ENCODE measurements at places on chromosomes 1 and 21. TPM values are rescaled to one million over a fixed set of nuclear protein-coding genes. Genes with fewer than 3 reads are reported as not detected.
A peak's percentile ranks its signal among the peaks of the same experiment; 100 is the strongest.

The OR2G6 gene
- total RNA-seq = not detected

DNA sequence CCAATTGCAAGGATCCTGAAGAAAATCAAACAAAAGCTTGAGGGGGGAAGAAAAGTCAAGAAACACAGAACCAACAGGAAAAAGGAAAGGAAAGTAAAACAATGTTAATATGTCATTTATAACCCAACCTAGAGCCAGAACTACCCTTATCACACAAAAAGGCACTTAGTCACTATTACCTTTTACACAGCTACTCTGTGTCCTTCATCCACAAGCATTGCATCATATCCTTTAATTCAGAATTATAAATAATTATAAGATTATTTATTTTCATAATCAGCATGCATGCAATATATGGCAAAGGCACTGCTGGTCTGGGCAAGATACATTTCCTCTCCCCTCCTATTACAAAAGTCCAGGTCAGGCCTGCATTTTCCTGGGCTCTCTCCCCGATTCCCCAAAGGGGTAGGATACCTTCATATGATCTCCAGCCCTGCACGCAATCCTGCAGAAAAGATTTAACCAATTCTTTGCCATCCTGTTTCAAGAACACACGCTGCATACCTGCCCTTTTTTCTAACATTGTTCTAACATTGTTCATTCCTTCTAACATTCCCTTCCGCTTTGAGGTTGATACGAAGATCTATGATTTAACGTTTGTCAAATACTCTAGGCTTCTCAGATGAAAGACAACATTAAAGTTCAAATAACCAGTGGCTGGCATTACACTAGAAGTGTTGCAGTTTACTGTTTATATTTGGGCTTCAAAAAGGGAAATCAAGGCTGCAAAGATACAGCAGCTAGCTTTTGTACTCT is 4.3 kb downstream of the PTPN14 start:
- no peaks in the 10 kb centered on the region for H3K36me3 ChIP-seq
- no peaks in the 10 kb centered on the region for H3K27me3 ChIP-seq
- peaks cover 66% of the 10 kb centered on the region for H3K4me1 ChIP-seq
- no peak overlapping the region for H3K4me3 ChIP-seq
- peak overlapping the region; percentile 29 for H3K27ac ChIP-seq

The S100A7A gene
- total RNA-seq = not detected

GRCh38 chr1:246947255-246947654 is 15.5 kb upstream of the AHCTF1 start:
- H3K4me3 ChIP-seq = no peak overlapping the region
- no peaks in the 10 kb centered on the region for H3K36me3 ChIP-seq
- H3K27me3 ChIP-seq = no peaks in the 10 kb centered on the region
- H3K4me1 ChIP-seq = peaks cover 19% of the 10 kb centered on the region
- H3K27ac ChIP-seq = peak overlapping the region; percentile 50
- peak; percentile 60 for DNase-seq

DNA sequence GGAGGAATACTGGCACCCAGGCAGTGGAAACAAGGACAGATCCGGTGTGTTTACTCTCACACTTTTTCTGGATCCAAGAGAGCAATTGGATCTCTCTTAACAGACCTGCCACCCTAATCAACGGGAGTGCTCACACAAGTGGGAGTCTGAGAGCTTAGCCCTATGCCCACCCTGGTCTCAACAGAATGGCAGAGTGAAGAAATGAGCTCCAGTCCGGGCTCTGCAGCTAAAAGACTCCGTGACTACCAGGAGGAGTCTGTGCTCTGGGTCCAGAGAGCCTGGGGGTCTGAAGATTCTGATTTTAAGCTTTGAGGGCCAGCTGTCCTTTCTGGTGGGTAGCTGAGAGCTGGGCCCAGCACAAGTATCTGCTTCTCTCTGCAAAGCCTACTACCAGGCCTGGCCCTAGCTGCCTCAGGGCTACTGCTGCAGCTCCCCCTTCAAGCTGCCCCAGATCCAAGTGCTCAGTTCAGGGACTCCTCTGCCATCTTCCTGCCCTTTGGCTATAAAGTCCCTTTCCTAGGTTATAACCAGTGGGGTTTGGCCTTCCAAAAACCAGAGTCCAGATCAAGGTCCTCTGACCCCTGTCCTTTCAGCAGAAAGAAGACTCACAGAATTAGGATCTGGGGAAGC is 3.9 kb downstream of the S100A9 start:
- no peak for DNase-seq
- no peak overlapping the region for H3K27ac ChIP-seq
- H3K27me3 ChIP-seq = no peaks in the 10 kb centered on the region
- H3K36me3 ChIP-seq = no peaks in the 10 kb centered on the region

The NUAK2 gene
- 0.54 TPM for total RNA-seq

The APCS gene
- total RNA-seq = not detected

GRCh38 chr1:18155881-18156385 is 48.3 kb downstream of the IGSF21 start:
- peaks cover 33% of the 10 kb centered on the region for H3K27me3 ChIP-seq
- H3K27ac ChIP-seq = no peak overlapping the region
- H3K36me3 ChIP-seq = no peaks in the 10 kb centered on the region

The CLDN17 gene
- total RNA-seq = not detected

DNA sequence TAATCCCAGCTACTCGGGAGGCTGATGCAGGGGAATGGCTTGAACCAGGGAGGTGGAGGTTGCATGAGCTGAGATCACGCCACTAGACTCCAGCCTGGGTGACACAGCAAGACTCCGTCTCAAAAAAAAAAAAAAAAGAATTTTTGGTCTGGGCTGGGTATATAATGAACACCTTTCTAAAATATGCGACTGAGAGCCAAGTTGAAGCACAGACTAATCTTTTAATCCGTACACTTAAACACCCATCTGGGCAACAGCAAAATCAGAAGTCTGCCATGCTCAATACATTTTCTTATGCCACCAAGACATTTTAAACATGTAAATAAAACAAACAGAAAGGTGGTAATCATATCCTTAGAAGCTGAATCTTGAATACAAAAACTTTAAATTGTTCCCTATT is 31.6 kb upstream of the ABCB10 start:
- no peak overlapping the region for H3K4me3 ChIP-seq
- no peaks in the 10 kb centered on the region for H3K27me3 ChIP-seq
- DNase-seq = no peak
- no peaks in the 10 kb centered on the region for H3K4me1 ChIP-seq
- no peaks in the 10 kb centered on the region for H3K36me3 ChIP-seq

GRCh38 chr21:30478004-30478403 is 2.2 kb downstream of the KRTAP19-1 start:
- H3K27ac ChIP-seq = no peak overlapping the region
- no peaks in the 10 kb centered on the region for H3K36me3 ChIP-seq
- H3K4me3 ChIP-seq = no peak overlapping the region

The FAM151A gene
- 1.1 TPM for total RNA-seq

DNA sequence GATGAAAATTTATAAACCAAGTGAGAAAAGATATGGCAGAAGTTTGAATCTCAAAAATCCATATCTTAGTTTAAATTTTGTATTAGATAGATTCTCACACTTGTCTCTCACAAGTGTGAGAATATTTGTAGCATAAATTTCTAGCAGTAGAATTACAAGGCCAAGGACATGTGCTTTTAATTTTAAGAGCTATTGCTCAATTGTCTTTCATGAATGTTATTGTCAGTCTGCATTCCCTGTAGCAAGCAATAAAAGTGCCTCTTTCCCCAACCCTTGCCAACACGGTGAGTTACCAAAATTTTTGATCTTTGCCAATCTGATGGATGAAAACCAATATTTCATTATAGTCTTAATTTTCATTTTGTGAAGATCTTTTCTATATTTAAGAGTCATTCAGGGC is 64.0 kb downstream of the CTH start:
- H3K4me3 ChIP-seq = no peak overlapping the region
- H3K27ac ChIP-seq = no peak overlapping the region
- no peaks in the 10 kb centered on the region for H3K36me3 ChIP-seq
- no peaks in the 10 kb centered on the region for H3K4me1 ChIP-seq

GRCh38 chr1:101153692-101154091 is 83.1 kb upstream of the S1PR1 start:
- DNase-seq = no peak
- peaks cover 30% of the 10 kb centered on the region for H3K4me1 ChIP-seq
- H3K36me3 ChIP-seq = no peaks in the 10 kb centered on the region
- H3K27me3 ChIP-seq = no peaks in the 10 kb centered on the region

- H3K27me3 ChIP-seq = no peaks in the 10 kb centered on the region
- peaks cover 8% of the 10 kb centered on the region for H3K4me1 ChIP-seq
- H3K4me3 ChIP-seq = no peak overlapping the region
These were observed 70.0 kb upstream of the TENT5C start for GRCh38 chr1:117535821-117536220.

DNA sequence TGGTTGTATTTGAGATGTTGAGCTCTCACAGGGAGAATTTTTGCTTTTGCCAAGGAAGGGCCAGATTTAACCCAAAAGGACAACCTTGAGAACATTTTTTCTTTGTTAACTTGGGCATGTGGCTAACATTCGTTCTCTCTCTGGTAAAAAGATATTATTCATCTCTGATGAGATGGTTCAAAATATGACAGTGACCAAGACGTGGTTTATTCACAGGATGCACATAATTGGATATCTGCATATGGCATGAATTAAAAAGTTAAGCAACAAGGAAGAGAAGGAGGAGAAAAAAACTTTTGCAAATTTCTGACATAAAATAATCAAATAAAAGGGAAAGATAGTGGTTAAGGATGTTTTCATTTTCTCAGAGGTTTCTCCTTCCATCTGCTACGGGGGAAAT is 43.1 kb upstream of the BCL10 start:
- peaks cover 50% of the 10 kb centered on the region for H3K4me1 ChIP-seq

DNA sequence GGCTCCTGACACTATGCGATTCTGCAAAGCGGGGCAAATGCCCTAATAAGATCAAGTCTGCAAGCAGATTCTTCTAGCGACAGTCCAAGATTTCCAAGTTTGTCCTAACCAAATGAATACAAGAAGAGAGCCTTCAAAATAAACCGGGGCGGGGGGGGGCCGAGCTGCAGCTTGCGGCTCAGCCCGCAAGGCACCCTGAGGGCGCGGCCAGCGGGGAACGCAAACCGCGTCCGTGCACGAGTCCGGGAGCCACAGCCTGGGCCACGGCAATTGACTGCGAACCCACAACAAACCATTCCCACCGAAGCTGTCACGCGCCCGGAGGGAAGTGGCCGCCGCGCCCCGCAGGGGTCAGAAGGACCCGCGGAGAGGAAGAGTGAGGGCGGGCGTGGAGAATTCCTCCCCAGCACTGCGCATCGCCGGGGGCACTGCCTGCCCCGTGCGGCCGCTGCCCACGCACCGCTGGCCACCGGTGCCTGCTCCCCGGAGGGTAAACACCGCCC is 687 bp downstream of the TGFBR3 start:
- H3K4me3 ChIP-seq = peak overlapping the region; percentile 96
- peaks cover 30% of the 10 kb centered on the region for H3K4me1 ChIP-seq
- peak overlapping the region; percentile 90 for H3K27ac ChIP-seq
- H3K27me3 ChIP-seq = no peaks in the 10 kb centered on the region
- peak; percentile 51 for DNase-seq
- H3K36me3 ChIP-seq = no peaks in the 10 kb centered on the region

DNA sequence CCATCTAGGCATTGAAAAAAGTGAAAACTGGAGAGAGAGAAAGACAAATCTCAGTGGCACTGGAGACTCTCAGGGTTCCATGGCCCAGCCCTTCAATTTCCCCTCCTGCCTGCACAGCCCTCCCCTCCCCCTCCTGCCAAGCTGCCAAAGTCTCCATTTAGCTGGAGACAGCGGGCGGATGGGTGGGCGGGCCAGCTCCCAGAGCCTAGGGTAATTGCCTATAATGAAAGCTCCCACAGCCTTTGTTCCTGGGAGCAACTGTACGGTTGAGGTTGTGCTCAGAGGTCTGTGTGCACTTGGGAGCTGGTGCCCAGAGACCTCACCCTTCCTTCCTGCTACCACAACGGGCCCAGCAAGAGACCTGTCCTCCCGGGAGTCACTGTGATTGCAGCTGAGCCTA is 89.6 kb downstream of the NAV1 start:
- no peaks in the 10 kb centered on the region for H3K36me3 ChIP-seq
- H3K27me3 ChIP-seq = no peaks in the 10 kb centered on the region
- DNase-seq = peak; percentile 54
- no peak overlapping the region for H3K4me3 ChIP-seq

DNA sequence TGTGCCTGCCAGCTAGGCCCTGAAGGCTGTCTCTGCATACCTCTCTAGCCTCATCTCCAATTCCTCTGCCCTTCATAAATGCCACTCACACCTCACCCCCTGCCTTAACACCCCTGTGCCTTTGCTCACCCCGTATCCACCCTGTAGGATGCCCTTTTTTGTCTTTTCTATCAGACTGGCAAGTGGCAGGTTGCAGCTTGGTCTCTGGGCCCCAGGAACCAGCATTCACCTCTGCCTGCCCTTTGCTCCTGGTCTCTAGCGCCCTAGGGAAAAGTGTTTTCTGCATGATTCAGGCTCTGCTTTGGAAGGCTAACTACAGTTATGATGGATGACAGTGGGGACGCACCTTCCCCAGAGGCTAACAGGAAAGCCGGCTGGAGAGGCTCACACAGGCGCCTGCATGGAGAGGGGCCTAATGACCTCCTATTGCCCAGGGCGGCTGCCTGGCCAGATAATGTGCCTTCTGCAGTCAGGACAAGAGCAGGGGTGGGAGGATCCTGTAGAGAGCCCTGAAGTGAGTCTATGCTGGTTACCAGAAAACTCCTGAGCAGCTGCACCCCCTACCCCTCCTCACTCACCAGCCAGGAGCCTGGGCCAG is 11.2 kb downstream of the KANK4 start:
- H3K27ac ChIP-seq = no peak overlapping the region
- H3K4me1 ChIP-seq = no peaks in the 10 kb centered on the region
- H3K27me3 ChIP-seq = peaks cover 24% of the 10 kb centered on the region

- DNase-seq = no peak
These were observed 19.5 kb upstream of the NCMAP start for GRCh38 chr1:24536391-24536840.

The CRYZL1 gene
- 21.2 TPM for total RNA-seq

- no peaks in the 10 kb centered on the region for H3K27me3 ChIP-seq
- H3K36me3 ChIP-seq = peaks cover 2% of the 10 kb centered on the region
- H3K27ac ChIP-seq = peak overlapping the region; percentile 47
- no peak overlapping the region for H3K4me3 ChIP-seq
These were observed 153.5 kb downstream of the PLXNA2 start for GRCh38 chr1:208090388-208091301.

The LINGO4 gene
- total RNA-seq = 0.72 TPM

GRCh38 chr1:22717037-22717760 is 6.6 kb downstream of the EPHB2 start:
- no peaks in the 10 kb centered on the region for H3K4me1 ChIP-seq
- no peak overlapping the region for H3K27ac ChIP-seq
- no peak overlapping the region for H3K4me3 ChIP-seq

GRCh38 chr21:10273196-10273595 is 248.2 kb upstream of the TPTE start:
- H3K27ac ChIP-seq = no peak overlapping the region
- H3K27me3 ChIP-seq = no peaks in the 10 kb centered on the region
- no peak for DNase-seq
- no peaks in the 10 kb centered on the region for H3K4me1 ChIP-seq
- no peaks in the 10 kb centered on the region for H3K36me3 ChIP-seq
